Activated CD4-positive, alpha-beta T cell treated with anti-CD3 and anti-CD28 coated beads for 1 hour (primary cell): ENCODE measurements at places on chromosomes 3 and 15.
A peak's percentile ranks its signal among the peaks of the same experiment; 100 is the strongest.

DNA sequence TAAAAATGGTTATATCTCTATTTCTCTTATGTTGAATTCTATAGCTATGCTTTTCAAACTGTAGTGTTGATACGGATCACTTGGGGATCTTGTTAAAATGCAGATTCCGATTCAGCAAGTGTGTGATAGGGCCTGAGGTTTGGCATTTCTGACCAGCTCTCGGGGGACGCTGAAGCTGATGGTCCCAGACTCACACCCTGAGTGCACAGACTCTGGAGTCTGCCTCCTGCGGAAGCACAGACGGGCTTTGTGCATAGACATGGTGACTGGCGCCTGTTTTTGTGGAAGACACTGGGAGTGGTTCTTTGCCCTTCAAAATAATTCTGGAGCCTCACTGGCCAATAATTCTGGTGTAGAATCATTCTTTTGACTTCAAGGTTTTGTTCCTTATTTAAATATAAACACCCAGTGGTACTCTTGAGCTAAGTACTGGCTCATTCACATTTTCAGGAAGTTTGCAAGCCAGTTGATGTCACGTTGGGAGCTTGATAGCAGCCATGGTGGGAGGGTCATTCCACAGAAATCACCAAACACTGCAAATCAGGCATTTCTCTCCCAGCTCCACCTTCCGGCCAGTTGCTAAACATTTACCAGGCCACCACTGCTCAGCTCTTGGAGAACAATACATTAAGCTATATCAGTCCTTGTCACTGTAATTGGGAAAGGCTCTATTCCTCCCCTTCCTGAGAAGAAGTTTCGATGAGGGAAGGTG lies 19.2 kb downstream of the CLDN11 start:
- no peak for DNase-seq

DNA sequence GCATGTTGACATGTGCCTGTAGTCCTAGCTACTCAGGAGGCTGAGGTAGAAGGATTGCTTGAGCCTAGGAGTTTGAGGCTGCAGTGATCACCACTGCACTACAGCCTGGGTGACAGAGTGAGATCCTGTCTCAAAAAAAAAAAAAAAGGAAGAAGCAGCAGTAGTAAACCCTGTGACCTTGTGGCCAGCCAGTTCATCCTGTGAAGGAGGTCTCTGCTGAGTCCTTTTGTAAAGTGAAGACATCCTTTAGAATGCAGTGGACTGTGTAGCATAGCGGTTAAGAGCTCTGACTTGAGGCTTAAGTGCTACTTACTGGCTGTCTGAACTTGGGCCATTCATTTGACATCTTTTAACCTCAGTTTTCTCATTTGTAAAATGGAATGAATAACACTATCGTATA lies 8.3 kb downstream of the EXOSC7 start:
- no peak for DNase-seq

- DNase-seq: no peak
Observed at GRCh38 chr3:5128849-5129248, 6.8 kb downstream of the ARL8B start.

DNA sequence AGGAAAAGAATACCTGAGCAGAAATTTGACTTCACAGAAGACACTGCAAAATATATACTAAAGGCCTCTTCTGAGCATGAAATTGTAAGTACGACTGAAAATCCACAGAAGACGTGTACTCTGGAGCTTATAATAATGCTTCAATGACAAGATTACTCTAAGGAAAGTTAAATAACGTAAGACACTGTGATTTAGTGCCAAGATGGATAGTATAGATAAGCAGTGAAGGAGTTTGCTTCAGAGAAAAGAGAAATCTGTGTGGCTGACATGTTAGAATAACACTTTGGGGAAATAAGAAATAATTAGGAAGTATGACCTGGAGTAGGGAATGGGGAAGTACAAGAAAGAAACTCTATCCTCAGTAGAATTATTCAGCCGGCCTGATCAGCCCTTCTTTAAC lies 28.9 kb downstream of the ALDH1A2 start:
- DNase-seq: no peak

DNA sequence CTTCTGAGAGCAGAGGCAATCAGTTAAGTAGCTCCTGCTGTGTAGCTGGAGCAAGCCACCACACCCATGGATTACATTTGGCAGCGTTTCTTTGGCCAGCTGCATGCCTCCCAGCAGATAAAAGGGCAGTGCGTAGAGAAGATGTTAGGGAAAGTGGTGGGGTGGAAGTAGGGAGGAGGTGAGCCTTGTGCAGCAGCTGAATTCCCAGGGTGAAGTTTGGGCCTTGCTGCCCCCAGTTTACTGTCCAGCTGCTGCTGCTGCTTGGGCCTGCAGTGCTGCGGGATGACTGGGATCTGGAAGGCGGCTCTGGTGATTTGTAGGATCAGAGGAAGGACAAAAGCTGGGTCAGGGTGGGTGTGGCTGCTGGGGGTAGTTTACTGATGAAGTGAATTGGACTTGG lies 318.7 kb upstream of the C2CD4B start:
- no peak for DNase-seq

GRCh38 chr3:7999384-7999783 lies 502.2 kb upstream of the LMCD1 start:
- DNase-seq: no peak

- no peak for DNase-seq
Observed at GRCh38 chr15:60424006-60424405, 26.2 kb upstream of the ANXA2 start.

DNA sequence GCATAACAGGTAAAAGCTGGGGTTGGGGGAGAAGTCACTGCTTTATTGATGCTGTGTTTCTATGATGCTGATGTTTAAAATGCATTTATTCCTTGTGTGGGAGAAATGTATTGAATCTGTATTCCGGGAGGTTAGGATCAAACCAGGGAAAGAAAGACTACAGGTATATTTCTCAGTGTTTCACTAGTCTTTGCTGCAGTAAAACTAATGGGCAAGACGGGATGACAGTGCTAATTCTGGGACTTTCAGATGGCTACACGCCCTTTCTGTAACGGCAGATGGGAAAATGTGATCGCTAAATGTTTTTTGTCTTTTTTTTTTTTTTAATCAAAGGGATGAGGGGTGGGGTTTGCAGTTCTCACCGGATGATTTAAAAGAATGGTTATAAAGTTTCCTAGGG lies 393 bp downstream of the CNTN6 start:
- DNase-seq: no peak

- DNase-seq: no peak
Observed at GRCh38 chr3:105130911-105131310, 235.8 kb upstream of the ALCAM start.

GRCh38 chr3:38645076-38645475 lies 4.4 kb downstream of the SCN5A start:
- DNase-seq: peak; percentile 3

GRCh38 chr3:84292128-84292527 lies 666.7 kb upstream of the CADM2 start:
- DNase-seq: no peak

DNA sequence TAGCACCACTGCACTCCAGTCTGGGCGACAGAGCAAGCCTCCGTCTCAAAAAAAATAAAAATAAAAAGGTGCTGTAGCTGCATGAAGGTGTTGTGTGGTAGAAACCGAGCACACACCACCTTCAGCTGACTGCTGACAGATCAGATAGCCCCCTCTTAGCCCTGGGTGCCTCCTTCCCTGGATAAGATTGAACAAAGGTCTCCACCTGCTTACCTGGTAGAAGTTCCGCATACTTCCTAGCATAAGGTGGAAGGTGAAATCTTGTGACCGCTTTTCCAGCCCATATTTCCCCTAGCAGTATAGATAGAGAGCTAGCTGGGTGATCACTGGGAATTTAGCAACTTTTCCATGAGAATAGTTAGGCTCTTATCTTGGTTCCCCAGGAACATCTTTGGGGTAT lies 18.7 kb upstream of the NEO1 start:
- DNase-seq: no peak

DNA sequence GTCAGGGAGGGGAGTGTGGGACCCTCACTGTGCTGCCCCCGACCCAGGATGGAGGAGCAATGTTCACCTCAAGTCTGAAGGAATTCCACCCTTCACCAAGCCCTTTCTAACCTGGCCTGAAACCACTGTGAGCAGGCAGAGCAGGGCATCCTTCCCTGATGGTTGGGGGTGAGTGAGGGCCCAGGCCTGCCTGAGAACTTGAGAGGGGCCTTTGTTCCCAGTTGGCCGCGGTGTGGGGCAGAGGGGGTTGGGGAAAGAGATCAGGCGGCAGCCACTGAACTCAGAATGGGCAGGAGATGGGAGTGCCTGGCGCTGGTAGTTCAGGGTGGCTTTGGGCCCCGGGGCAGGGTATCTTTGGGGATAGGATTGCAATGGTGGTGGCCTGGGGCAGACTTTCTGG lies 103.5 kb upstream of the RPL32 start:
- no peak for DNase-seq

DNA sequence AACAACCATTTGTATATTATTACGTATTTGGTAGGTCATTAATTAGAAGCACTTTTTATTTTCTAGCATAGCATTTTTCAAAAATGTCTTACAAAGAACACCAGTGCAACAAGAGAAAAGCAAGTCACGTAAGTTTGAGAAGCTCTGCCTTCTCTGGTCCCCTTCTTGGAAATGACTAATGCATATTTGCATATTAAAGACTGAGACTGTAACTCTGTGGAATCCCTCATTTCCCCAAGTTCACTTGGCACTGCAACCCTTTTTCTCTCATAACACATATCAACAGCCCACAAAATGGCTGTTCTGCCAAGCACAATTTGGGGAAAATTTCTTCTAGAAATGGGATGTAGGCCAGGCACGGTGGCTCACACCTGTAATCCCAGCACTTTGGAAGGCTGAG lies 176.3 kb downstream of the ERC2 start:
- no peak for DNase-seq

DNA sequence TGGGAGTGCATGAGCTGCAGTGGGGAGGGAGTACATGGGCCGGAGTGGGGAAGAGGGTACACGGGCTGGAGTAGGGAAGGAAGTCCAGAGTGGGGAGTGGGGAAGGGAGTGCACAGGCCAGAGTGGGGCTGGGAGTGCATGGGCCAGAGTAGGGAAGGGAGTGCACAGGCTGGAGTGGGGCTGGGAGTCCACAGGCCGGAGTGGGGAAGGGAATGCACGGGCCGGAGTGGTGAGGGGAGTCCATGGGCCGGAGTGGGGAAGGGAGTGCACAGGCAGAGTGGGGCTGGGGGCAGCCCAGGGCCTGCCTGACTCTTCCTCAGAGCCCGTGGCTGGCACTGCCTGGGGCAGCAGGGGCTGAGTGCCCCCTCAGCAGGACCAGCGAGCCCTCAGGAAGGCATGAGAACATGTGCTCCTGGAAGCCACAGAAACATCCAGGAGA lies 40.7 kb downstream of the KLF15 start:
- DNase-seq: no peak

DNA sequence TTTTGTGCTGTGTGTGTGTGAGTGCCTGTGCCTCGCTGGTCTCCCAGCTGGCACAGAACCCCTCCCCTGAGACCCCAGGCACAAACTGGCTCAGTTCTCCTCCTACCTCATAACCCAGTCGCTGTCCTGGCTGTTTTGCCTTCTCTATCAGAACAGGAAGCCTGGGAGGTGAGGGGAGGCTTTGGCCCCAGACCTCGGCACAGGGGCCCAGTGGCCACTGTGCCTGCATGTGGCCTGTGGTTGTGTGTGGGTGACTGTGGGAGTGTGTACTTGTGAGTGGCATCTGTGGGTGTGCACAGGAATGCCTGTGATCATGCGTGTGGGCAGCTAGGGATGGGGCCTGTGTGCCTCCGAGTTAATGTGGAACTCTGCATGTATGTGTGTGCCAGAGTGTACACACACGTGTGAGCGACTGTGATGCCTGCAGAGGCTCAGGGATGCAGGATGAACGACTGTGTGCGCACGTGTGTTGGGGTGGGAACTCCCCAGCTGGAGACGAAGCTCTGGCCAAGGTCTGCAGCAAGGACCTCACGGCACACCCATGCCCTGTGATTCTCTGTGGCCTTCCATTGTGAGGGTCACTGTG lies 32.3 kb downstream of the PSTPIP1 start:
- DNase-seq: peak; percentile 2

DNA sequence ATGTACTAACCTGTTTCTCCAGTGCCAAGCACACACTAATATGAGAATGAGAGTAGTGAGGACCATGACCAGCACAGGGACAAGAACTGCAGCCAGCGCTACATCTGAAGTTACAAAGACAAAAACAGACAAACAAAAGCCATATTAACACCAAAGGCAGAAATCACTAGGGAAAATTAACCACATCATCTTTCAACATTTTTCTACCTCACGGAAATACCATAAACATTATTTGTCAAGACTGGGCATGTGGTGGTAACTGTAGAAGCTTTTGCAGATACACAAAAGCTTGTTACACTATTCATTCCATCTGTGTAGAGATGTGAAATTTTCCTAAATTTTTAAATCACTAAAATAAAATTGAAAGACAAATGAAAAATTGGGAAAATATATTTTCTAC lies 44.9 kb downstream of the ST3GAL6 start:
- DNase-seq: no peak

GRCh38 chr15:100669260-100669659 lies 66.9 kb downstream of the ASB7 start:
- DNase-seq: no peak

- DNase-seq: no peak
Observed at GRCh38 chr3:111568355-111568754, 26.4 kb downstream of the CD96 start.

DNA sequence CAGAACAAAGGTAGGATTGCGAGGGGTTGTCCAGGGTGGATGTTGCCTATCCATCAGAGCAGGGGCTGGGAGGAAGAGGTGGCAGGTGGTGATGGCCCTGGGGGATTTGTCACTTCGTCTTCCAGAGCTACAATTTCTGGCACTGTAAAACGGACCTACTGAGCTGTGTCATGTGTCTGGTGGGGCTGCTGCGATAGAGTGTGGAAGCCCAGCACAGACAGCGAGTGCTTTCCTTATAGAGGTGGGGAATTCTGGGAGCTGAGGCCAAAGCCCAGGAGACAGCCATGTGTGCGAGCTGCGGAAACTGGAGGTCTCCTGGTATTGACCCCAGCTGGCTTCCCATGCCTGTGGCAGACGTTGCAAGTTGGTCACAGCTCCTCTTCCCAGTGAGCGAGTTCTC lies 61.2 kb upstream of the SEC22A start:
- DNase-seq: no peak

DNA sequence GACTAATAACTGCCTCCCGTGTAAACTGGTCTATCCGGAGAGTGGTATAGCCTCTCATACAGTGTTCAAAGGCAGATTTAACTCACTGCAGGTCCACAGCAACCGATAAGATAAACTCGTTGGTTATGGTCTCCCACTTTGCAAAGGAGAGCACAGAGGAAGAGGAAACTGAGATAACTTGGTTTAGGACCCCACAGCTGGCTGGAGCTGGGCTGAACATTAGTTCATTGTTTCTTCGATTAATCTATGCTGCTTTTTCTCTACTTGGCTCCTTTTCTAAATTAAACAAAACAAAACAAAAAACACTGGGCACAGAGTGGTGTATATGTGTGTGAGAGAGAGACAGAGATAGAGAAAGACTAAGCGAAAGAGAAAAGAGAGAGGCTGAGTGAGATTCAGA lies 5.0 kb upstream of the DLG1 start:
- DNase-seq: no peak
